ENCODE measurements at places on chromosomes 11 and 22.

DNA sequence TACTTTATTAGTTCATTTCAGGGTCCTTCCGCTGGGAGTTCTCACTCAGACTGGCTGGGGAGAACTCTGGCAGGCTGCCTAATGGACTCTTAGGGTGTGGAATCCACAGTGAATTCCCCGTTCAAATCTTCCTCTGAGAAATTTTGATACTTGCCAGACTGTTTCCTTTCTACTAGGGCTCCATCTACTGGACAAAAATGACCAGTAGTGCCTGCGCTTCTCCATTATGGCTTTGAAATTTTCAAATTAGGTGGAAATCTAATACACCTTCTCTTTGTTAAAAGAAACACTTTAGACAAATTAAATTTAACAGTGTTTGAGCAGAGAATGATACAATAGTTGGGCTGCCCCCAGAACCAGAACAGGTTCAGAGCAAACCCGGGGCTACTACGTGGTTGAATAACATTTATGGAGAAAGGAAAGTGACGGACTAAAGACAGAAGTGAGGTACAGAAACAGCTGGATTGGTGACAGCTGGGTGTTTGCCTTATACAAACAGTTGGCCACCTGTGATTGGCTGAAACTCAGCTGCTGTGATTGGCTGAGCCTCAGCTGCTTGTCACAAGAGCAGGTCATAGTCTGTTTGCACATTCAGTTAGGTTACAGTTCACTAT, 52.9 kb upstream of the FDX1 start:
- no peak for DNase-seq

- no peak for DNase-seq
Measured at GRCh38 chr11:35358391-35358790, 61.0 kb downstream of the SLC1A2 start.

DNA sequence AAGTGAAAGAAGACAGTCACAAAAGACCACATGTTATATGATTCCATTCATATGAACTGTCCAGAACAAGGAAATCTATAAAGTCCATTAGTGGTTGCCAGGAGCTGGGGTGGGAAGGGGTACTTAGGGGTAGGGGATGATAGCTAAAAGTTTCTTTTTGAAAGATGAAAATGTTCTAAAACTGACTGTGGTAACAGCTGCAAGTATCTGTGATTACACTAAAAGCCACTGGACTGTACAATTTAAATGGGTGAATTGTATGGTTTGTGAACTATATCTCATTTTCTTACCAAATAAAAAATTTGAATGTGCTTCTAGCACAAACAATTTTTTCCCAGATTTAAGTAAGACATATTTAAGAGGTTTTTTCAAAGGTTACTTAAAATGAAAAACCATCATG, 22.1 kb downstream of the CHKA start:
- no peak for DNase-seq

- DNase-seq = no peak
Measured at GRCh38 chr11:88909500-88909899, 156.3 kb downstream of the GRM5 start.

- DNase-seq = no peak
Measured at GRCh38 chr11:44774108-44774507, 47.3 kb downstream of the TSPAN18 start.

GRCh38 chr11:20111871-20112270, 48.4 kb downstream of the DBX1 start:
- DNase-seq = no peak

GRCh38 chr11:80748207-80748925, 1307.5 kb upstream of the TENM4 start:
- no peak for DNase-seq

- DNase-seq = no peak
Measured at GRCh38 chr11:70647188-70648166, 249.1 kb downstream of the CTTN start.

DNA sequence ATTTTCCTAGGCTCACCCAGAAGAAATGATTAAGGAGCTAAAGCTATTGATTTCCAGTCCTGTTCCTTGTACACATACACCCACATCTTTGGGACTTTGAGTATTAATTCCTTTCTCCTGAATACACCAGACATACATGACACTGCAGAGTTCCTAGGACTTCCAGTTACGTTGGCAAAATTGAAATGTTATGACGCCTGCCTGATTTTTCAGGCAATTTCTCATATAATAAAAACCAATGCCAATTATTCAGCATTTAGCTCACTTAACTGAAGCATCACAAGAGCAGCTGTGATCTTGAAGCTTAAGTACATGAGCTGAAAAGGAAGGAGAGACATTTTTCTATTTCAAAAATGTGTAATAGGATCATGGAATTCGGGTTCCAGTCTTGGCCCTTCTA, 4.5 kb downstream of the CLMP start:
- no peak for DNase-seq

- no peak for DNase-seq
Measured at GRCh38 chr11:131275580-131275979, 94.8 kb upstream of the NTM start.

DNA sequence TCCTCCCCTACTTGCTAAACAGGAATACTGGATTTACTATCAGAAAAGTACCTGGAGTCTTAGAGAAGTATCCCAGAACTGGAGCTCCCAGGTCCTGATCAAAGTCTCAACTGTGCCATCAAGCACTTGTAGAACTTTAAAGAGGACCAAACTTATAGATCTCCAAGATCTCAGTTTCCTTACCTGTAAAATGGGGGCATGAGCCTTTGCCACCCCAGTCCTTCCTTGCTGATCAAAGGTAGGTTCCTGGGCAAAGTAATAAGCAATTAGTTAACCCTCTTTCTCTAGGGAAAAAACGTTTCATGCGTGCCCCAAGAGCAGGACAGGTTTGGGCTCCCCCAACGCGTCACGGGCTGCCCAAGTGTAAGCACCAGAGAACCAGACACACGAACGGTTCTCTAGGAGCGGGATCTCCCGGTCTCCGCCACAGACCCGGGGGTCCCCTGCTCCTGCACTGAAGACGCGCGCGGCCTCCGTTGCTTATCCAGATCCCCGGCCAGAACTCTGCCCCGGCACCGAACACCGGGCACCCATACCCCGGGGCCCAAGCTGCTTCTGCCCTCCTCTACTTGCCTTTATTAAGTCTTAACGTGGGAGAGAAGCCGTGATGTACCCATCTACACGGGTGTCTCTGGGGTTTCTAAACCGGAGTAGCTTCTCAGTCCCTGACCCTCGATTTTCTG, 505 bp downstream of the ZNF214 start:
- no peak for DNase-seq

DNA sequence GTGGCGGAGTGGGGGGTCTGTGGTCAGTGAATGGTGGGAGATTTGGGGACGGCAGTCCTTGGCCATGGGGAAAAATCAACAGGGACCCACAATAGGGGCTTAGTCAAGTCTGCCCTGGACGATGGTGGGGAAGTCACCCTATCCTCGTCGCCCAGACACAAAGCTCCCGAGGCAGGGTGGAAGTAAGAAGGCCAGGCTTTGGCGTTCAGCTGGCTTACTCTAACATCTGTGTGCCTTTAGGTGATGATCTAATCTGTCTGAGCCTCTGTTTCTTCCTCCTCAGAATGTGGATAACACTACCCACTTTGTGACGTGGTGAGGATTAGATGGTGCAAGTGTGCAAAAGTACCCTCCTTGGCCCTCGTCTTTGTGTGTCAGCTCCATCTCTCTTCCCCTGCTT, 192.2 kb downstream of the ST3GAL4 start:
- DNase-seq = no peak

DNA sequence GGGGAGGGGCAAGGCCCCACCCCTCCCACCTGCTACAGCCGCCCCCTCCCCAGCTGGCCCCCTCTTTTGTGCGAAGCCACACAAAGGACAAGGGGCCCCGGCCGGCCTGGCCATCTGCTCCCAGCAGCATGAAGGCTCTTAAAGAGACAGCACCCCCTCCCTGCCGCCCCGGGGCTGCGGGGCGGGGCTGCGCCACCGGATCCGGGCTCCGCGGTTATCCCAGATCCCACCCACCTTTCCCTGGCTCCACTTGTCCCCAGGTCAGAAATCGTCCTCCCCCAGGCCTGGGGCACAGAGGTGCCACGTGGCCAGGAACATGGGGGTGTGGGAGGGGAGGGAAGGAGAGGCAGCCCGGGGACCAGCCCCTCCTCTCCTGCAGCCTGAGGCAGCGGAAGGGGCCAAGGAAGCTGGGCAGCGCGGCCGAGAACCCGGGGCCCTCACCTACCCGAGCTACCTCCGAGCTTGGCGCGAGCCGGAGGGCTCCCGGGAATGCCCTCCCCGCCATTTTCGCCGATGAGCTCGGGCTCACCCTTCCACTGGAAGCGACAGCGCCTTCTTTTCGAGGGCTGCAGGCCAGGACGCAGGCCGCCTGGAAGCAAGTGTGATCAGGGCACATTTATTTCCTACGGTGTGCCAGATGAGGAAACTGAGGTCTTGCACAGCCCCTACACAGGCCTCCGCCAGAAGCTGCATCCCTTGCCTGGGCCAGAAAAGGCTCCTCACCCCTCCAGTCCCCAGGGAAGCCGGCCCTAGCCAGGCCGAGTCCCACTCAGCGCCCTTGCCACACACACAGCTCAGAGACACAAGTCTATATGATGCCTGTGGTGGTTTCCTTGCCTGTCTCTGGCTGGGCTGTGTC, 2.5 kb upstream of the RCOR2 start:
- no peak for DNase-seq

- no peak for DNase-seq
Measured at GRCh38 chr11:119493712-119494111, 70.7 kb upstream of the THY1 start.

DNA sequence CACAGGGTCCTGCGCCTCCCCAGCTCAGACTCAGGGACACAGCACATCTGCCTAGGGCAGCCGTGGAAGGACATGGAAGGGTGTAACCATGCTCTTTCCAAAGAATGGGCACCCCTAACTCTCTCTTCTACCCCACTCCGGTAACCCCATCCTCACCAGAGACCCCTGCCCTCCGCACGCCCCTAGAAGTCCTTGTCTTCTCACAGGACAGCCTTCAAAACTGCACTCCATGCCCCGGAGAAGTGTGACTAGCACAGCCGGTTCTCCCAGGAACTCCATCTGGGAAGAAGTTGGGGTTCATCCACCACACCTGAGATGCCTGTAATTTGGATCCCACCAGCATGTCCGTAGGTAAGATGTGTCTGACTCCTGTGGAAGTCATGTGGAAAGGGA, 25.0 kb downstream of the P2RY2 start:
- no peak for DNase-seq

- peak; percentile 56 for DNase-seq
Measured at GRCh38 chr22:26671317-26672059, 14.1 kb downstream of the MIAT start.

GRCh38 chr11:120147950-120148270, 10.0 kb upstream of the TRIM29 start:
- DNase-seq = no peak

DNA sequence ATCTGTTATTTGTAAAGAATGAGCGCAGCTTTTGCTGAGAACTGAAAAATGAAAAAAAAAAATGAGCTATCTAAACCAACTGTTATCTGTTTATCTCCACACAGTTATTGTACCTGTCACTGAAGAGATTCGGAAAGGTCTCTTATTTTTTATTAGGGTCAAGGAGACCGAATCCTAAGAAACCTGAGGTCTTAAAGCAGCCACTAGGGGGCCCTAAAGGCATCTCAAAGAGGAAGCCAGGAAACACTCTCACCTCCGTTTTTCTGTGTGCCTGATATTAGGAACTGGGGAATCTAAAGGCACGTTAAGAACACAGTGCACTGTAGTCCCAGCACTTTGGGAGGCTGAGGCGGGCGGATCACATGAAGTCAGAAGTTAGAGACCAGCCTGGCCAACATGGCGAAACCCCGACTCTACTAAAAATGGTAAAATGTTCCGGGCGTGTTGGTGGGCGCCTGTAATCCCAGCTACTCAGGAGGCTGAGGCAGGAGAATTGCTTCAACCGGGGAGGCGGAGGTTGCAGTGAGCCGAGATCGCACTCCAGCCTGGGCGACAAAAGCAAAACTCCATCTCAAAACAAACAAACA, 3.5 kb upstream of the LARGE1 start:
- DNase-seq = no peak

- no peak for DNase-seq
Measured at GRCh38 chr11:21427726-21428125, 758.3 kb downstream of the NELL1 start.

- DNase-seq = no peak
Measured at GRCh38 chr11:5881756-5882155, 1.3 kb downstream of the OR52E4 start.

- no peak for DNase-seq
Measured at GRCh38 chr22:49855251-49855911, 1.7 kb downstream of the ZBED4 start.

GRCh38 chr11:1570001-1570453, 2.0 kb downstream of the DUSP8 start:
- DNase-seq = no peak

GRCh38 chr11:87909178-87909577, 266.1 kb downstream of the RAB38 start:
- no peak for DNase-seq

DNA sequence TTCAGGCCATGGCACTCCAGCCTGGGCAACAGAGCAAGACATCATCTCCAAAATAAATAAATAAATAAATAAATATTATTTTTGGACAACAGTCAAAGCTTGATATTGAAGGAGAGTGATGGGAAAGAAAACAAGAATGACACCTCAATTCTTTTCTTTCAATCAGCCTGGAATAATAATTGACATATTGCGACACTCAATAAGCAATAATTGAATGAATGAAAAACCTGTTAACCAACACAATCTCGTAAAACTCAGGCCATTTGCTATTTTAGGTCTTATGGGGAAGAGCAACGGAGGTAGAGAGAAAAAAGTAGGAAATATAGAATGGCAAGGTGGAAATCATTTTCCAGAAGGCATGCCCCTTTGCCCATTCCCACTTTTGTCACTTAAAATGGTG, 10.5 kb upstream of the RBFOX2 start:
- no peak for DNase-seq

GRCh38 chr11:61635787-61636186, 44.4 kb upstream of the DAGLA start:
- DNase-seq = no peak

DNA sequence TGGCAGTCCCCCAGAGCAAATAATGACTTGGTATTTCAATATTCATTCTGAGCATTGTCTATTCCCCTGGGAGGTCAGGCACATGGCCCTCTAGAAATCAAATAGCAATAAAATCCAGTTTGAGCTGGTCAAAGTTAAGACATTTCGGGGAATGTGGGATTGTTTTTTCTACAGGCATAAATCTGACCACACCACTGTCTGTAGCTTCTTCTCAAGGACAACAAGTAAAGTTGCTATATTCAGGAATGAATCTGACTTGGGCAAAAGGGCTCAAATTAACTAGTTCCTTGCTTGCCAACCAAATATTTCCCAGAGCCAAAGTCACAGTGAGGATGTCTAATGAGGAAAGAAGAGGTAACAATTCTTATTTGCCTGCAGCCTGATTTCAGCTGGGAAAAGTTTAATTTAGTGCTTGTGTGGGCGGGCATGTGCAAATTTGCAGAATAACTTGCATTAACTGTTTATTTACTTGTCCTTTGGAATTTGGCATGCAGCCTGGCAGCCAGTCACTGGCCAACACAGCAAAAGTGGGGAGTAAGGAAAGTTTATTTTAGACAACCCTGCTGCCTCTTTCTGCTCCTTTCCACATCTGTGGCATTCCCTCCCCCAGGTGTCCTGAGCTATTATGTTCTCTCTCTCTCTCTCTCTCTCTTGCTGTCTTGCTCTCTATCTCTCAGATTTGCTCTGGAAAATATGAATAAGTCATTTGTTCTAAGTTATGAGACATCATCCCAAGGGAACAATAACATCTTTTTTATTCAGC, 51.2 kb upstream of the ARHGAP20 start:
- DNase-seq = no peak
